ENCODE measurements at places on chromosomes 11 and 22.

DNA sequence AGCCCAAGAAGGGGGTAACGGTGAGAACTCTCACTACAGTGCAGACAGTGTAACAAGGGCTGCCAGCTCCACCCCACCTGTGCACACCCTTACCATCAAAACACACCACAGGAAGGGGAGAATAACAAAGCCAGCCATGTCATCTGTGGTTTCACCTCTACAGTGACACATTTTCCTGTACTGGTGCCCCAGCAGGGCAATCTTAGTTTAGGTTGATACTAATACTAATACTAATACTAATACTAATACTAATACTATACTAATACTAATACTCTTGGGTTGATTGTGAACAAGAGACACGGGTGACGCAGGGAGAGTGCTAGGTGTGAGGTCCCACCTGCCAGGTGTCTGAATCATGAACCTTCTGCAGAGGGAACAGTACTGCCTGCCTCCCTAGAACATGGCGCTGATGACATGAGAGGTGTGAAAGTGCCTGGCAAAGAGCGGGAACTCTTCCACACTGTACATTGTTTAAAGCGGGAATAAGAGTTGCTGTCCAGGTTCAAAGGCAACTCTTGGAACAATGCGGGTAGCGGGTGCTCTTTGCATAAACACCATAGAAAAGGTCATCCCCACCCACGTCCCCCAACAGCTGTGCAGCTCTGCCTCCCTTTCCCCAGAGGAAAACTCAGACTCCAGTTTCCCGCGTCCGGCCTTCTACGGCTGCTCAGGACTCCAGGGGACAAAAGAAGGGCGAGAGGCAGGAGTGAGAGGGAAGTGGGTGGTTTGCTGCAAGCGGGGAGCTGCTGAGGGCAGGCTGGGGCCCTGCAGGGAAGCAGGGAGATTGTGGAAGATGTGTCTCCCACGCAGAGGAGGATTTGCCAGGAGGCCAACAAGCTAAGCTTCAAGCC, 25.0 kb upstream of the TMPRSS4 start:
- no peak for DNase-seq

DNA sequence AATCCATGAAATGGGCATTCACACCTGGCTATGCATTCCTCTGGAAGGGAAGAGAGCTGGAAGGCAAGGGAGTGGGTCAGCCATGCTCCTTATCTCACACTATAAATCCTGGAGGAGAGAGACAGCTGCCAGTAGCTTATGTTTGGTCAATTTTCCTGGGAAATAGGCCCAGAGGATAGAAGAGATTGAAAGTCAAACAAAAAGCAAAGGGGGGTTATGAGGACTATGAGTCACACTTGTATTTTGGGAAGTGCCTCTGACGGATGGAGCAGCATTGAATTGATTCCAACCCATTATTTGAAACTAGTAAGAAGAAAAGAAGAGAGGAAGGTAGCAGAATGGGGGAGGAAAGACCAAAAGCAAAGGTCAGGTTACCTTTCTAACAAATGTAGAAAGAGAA, 25.0 kb downstream of the SNX19 start:
- DNase-seq: no peak

- no peak for DNase-seq
These were observed 249.0 kb downstream of the CADM1 start for GRCh38 chr11:115255006-115255762.

DNA sequence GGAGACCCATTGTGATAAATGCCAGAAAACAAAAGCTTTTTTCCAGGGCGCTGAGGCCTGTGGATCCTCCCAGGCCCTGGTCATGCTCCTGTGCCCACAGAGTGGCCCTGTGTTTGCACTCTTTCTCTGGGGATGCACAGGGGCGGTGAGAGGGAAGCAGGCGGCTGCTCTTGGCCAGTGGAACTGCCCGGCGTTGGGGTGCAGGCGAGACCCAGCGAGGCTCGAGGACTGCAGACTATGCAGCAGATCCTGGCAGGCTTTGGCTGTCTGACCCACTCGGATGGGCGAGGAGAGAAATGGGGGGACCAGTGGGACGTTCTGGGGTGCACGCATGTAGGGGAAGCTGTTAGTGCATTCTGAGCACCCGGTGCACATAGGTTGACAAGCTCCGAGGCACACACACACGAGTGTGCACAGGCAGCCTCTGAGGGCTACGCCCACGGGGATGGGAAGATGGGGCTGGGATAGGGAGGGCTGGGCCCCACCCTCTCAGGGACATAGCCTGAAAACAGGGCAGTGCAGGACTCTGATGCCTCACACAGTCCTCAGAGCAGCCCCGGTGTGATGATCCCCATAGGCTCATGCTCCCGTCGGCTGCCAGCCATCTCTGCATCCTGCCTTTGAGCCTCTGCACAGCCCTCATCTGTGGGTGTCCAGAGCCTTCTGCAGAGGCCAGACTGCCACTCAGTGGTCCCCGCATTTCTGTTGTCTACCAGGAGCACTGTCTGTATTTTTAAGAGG, 1233.5 kb downstream of the BRD1 start:
- no peak for DNase-seq

GRCh38 chr11:108805030-108805429, 140.2 kb downstream of the DDX10 start:
- DNase-seq: no peak

DNA sequence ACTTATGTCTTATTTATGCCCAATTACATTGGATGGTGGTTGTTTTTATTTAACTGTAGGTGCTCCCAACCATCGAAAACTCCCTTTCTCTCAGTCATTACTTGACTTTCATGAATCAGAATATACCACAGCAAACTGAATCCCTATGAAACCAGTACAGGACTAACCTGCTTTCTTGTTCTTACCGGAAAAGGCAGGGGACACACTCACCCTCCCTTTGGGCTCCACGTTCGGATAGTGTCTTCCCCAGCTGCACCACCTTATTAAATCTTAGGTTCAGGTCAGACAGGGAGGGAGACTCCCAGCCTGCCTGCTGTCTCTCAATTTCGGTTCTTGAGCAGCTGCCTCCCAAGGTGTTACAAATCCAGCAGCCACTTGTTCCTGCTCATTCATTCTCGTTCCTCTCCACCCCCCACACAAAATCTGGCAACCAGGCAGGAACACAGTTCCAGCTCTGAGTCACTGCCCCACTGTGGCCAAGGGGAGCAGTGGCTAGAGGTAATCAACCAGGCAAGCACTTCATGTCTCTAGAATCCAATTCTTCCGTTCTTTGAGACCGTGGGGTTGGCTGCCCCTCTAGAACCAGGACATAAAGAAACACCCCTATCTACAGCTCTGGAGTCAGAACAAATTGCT, 133.0 kb downstream of the PLEKHA7 start:
- no peak for DNase-seq

DNA sequence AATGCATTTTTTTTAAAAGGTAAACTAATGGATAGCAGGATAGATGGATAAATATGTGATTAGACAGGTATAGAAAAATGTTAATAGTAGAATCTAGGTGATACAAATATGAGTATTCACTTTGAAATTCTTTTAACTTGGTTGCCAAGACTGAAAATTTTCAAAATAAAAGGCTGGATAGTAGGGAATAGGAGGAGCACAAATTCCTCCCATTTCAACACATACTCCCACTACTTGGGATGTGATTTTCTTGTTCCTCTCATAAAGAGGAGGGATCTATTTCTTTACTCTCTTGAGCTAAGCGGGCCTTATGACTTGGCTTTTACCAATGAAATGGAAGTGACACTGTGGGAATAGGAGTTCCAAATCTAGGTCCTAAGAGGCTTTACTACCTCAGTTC, 35.9 kb downstream of the PIK3C2A start:
- no peak for DNase-seq

DNA sequence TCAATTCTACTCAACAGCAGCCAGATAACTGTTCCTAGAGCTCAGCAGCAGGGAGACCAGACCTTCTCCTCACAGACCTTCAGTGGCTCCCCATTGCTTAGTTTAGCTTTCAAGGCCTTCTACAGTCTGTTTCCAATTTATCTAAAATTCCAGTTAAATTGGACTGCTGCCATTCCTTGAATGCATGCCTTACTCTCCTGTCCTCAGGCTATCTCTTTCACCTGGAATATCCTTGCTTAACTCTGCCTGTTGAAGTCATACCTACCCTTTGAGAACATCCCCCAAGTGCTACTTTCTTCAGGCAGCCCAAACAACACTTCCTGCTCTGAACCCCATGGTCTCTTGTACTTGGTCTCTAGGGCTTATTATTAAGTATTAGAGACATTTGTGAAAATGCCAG, 120.7 kb upstream of the TENM4 start:
- DNase-seq: no peak

GRCh38 chr11:69260622-69261021, 33.3 kb upstream of the MYEOV start:
- no peak for DNase-seq

GRCh38 chr11:119741369-119742262, 12.6 kb upstream of the NECTIN1 start:
- DNase-seq: peak; percentile 53

DNA sequence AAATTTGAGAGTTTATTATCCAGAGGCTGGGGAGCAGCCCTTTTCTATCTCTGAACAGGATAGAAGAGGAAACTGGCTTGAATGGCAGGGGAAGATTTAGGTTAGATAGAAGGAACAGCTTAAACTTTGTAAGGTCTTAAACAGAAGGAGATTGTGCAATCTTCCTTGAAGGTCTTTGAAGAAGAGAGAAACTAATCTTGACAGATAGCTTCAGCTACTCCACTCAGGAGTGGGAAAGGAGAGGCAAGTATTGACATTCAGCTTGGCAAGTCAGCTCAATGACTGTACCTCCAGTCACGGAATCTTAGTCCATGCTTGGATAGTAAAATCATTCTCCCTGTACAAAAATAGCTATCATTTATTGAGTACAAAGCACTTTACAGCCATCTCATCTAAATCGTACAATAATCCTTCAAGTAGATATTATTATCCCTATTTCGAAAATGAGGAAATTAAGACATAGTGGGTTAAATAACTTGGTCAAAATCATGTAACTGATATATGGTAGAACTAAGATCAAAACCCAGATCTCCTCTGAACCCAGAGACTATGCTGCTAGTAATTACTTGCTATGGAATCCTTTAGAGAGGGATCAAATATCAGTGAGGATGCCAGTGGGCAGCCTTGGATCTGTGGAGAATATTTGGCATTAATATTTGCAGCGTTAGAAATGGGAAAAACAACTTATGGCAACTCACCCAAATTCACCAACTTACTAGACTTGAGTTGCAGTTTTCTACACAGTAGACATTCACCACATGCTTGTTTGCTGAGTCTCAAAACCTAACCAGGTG, 14.6 kb downstream of the C11orf97 start:
- no peak for DNase-seq

GRCh38 chr22:25388866-25389540, 169.6 kb downstream of the CRYBB2 start:
- DNase-seq: no peak

- no peak for DNase-seq
These were observed 156.8 kb upstream of the BDNF start for GRCh38 chr11:27857014-27857413.

- no peak for DNase-seq
These were observed 10.7 kb upstream of the GTSE1 start for GRCh38 chr22:46286006-46286405.

GRCh38 chr11:123580557-123581275, 73.7 kb downstream of the SCN3B start:
- DNase-seq: peak; percentile 75

- no peak for DNase-seq
These were observed 67.1 kb downstream of the GRIK4 start for GRCh38 chr11:120578596-120579154.

GRCh38 chr22:41909310-41910049, 5.4 kb downstream of the SHISA8 start:
- DNase-seq: no peak

- no peak for DNase-seq
These were observed 1.2 kb downstream of the OOSP1 start for GRCh38 chr11:59939482-59939881.

DNA sequence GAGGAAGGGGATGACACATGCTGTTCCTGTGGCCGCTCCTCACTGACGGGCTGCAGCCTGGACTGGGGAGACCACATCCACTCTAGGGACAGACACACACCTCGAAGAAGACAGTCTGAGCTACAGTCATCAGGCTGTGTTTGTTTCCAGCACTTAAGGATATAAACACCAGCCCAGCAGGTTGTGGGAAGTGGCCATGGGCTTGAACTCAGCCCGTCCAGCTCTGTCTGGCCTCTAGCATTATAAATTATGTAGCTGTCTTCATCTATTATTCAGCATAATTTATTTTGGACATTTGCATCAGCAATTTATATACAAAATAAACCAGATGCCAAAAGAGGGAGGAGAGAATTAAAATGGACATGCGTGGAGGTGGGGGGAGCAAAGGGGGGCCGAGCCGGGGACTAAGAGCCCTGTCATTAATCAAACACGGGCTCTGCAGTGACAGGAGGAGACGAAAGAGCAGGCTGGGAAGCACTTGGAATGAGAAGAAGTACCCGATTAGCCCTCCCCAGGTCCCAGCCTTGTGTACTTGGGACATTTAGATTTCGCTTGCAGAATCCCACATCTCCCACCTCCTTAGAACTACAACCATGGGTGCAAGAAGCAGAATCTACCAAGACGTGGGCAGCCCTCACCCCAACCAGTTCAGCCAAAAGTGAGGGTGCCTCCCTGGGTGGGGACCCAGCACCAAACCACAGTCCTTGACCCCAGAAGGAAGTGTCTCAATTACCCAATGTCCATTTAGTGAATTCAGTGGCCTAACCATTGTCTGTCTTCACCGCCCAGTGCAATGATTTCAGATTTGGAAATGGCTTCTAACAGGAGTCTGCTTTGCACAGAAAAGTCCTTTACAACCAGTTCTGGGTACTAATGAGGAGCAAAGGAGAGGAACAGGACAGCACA, 309.6 kb downstream of the OPCML start:
- DNase-seq: no peak

DNA sequence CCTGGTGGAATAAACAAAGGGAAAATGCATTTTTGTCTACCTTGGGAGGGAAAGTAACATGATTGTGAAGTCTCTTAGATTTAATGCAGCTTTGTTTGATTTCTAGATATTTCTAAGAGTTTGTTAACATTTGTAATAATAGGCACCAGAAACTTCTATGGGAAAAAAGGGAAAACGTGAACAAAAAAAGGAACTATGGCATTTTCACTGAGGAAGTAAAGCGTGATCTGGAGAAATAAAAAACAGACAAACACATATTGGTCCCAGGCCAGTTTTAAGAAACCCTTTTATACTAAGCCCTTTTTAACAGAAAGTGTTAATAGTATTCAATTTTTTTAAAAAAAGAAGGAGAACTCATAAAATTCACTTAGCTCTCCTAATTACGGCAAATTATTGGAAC, 6.9 kb upstream of the MS4A7 start:
- DNase-seq: no peak

DNA sequence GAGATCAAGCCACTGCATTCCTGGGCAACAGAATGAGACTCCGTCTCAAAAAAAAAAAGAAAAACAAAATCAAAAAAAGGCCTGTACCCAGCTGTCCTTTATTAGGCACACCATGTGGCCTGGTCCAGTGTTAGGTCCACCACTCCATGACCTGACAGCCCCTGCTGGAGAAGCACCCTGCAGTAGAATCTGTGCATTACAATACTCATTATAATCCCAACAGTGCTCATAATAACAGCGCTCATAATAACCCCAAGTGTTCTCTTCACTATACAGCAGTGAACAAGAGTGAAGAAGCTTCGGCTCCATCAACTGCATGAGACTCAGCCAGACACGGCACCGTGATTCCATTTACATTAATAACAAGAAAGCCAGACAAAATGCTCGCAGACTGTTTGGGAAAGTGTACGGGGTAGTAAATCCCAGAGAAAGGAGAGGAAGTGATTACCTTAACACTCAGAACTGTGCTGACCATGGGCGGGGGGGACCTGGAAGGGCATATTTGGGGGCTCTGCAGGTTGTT, 8.9 kb upstream of the EHD1 start:
- DNase-seq: no peak
